Lung microvascular endothelial cell (primary cell): ENCODE measurements at places on chromosomes 2 and 18.

DNA sequence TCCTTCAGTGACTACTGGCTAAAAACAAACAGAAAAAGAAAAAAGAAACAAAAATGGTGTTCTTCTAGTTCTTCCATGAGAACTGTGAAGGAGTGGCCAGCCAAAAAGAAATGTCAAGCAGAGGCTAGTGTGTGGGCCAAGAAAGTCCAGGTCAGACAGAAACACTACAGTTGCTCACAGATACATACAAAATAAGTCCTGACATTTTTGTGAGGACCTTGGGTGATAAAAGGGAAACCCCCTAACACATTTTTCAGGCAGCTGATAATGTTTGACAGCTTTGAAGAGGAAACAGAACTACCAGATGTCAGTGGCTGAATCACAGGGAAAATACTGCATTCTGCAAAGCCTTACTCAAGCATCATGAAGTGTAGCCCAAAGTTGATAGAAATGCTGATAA lies 28.1 kb downstream of the ARHGAP25 start:
- DNase-seq, result peak; percentile 83

- DNase-seq, result no peak
Observed at GRCh38 chr18:58217052-58217451, 173.0 kb downstream of the NEDD4L start.

GRCh38 chr2:63189026-63189425 lies 138.4 kb downstream of the OTX1 start:
- DNase-seq, result peak; percentile 54

DNA sequence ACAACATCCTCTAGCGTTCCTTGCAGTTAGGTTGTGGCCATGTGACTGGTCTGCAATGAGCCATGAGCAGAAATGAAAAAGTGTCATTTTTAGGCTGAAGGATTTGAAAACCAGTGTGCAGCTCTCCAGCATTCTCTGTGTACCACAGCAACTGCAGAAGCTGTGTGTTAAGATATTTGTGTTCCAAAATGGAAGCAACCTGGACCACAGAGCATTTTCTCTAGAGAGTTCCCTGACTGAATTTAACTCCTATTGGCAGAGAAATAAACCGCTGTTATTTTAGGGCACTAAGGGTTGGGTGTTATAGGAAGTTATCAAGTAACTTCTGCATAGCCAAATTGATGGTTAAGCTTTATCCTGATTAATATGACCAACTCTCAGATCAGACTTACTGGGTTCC lies 257.2 kb upstream of the THUMPD2 start:
- no peak for DNase-seq

DNA sequence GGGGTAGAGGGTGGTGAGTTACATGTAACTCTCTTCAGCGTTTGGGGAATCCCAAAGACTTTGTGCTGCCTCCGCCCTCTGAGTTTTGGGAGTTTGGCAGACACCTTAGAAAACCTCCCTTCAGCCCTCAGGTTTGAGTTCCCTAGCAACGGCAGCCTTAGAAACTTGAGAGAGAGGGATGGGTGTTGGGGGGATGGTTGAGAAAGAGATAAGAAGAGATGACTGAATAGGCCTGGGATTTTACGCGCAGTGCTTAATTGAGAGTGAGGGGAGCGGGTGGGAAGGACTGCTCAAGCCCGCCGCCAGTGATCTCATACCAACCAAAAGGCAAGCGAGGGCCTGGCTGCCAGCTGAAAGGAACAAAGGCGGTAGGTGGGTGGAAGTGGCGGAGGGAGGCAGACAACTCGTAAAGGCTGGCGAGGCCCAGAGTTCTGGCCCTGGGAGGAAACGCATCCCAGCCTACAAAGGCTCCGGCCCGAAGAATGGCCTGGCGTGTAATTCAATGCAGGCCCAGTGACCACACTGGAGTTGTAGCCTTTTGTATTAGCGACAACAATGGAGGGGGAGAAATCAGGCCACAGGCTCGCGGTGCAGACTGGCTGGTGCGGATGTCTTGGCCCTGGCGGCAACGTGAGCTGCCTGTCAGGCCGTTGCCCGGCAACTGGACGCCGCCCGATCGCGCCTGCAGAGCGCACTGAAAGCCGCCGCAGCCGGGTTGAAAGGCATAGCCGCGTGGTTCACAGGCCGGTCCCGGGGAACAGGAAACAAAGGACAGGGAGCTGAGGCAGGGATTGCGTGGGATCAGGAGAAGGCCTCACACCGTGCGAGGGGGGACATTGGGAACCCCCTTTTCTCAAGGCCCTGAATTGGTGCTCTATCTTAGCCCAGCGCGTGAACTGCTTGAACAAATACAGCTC lies 39.9 kb upstream of the DARS1 start:
- DNase-seq, result peak; percentile 49

DNA sequence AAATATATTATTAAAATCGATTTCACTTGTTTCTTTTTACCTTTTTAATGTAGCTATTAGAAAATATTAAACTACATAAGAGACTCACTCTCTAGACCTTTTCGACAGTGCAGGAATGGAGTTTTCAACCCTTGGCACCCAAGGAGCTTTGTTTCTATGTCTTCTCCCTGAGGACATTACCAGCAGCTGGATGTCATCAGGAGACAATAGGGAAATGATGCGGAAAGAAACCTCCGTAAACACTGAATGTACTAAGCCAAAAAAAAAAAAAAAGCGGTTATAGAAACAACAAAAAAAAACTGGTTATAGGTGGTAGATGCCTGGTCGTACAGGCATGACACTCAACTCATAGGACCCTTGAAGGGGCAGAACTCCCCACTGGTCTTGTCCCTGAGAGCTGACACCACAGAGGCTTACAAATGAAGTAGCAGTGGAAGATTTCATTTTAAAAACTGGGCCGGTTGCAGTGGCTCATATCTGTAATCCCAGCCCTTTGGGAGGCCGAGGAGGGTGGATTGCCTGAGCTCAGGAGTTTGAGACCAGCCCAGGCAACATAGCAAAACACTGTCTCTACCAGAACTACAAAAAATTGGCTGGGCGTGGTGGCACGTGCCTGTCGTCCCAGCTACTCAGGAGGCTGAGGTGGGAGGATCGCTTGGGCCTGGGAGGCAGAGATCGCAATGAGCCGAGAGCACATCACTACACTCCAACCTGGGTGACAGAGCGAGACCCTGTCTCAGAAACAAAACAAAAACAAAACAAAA lies 23.8 kb downstream of the THAP4 start:
- DNase-seq, result no peak

- no peak for DNase-seq
Observed at GRCh38 chr2:219414857-219415256, 3.3 kb upstream of the DES start.

- no peak for DNase-seq
Observed at GRCh38 chr18:75045272-75045671, 163.7 kb downstream of the PTGR3 start.

DNA sequence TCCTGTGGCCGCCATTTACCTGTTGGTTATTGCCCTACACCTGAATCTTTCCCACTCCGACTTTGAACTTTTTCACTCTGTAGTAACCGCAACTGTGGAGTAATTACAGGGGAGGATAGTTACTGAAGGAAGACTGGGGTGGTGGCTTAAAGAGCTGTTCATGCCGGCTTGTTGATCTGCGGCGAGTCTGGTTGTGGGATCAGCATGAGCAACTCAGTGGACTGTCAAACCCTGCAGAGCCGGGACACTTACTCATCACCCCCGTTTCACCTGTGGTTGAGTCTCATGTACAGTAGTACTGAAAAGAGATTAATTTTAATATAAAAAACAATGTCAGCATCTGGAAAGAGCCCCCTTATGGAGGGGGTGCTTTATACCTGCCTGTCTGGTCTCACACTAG lies 2.1 kb downstream of the ASB1 start:
- DNase-seq, result no peak

DNA sequence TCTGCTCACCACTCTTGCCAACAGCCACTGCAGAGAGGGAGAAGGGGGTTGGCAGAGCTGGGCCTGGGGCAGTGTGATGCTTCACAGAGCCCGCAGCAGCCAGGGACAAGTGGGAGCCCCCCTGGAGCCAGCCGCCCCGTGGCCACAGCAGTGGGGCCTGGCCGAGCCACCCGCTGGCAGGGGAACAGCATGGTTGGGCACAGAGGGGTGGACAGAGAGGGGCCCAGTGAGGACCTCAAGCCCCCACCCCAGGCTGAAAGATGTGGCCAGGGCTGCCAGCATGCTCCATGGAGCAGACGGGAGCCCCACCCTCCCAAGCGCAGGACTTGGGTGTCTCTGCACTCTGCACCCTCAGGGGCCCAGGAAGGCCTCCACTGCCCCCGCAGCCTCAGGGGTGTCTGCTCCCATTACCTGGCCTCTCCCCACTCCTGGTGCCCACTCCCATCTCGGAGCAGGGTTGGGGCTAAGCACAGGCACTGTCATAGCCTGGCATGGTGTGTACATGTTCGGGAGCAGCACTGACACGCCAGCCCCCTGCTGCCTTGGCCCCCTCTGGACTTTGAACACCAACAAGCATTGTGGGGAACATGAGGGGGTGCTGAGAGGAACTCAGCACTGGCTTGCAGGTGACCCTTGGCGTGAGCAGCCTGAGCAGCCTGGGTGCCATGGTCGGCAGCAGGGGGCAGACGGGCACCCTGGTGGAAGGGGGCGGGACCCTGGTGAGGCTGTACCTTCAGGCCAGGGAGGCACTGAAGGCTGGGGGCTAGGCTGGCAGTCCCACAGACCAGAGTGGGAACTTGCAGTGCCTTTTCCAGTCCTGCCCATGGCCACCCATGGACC lies 279.6 kb upstream of the CYP26B1 start:
- DNase-seq, result no peak

DNA sequence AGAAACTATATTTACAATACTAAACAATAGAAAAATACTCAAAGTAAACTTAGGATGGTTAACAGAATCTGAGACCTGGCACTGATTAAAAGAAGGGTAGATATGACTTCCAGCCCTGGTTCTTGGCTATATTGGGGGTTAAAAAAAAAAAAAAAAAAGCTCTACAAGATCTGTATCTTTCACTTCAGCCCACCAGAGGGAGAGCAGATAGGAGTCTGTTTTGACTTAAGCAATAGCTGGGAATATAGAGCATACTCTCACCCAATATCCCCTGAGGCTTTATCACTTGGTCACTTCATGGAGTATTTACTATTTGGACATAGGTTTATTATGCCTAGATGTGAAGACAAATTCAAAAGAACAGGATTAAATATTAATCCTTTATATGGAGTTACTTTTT lies 598.9 kb upstream of the LINC00305 start:
- no peak for DNase-seq

- no peak for DNase-seq
Observed at GRCh38 chr2:205984381-205984780, 101.6 kb downstream of the INO80D start.

GRCh38 chr2:28488858-28489575 lies 6.8 kb upstream of the PLB1 start:
- no peak for DNase-seq

DNA sequence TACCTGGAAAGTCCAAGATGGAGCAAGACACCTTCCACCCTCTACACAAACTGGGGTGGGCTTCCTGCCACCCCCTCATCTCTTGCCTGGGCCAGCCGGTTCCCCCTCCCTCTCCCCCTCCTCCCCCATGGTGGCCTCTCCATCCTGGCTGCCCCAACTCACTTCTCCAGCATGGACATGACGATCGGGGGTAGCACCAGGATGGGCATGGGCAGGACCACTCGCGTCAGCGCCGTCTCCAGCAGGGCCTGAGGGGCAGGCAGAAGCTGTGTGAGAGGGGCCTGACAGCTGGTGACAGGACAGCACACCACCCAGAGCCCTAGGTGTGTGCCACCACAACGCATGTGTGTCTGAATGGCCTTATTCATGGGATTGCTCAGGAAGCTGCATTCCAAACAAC lies 51.0 kb downstream of the EMX1 start:
- DNase-seq, result no peak

DNA sequence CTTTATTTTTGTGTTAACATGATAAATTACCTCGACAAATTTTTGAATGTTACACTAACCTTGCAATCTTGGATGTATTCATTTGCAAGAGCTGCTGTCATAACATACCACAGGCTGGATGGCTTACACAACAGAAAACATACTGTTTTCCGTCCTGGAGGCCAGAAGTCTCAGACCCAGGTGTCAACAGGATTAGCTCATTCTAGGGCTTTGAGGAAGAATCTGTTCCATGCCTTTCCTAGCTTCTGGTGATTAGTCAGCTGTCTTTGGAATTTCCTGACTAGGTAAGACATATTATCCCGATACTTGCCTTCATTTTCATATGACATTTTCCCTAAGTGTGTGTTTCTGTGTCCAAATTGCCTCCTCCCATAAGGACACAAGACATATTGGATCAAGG lies 188.6 kb upstream of the CDH19 start:
- DNase-seq, result no peak

GRCh38 chr2:48504647-48505327 lies 25.2 kb upstream of the STON1 start:
- DNase-seq, result no peak

DNA sequence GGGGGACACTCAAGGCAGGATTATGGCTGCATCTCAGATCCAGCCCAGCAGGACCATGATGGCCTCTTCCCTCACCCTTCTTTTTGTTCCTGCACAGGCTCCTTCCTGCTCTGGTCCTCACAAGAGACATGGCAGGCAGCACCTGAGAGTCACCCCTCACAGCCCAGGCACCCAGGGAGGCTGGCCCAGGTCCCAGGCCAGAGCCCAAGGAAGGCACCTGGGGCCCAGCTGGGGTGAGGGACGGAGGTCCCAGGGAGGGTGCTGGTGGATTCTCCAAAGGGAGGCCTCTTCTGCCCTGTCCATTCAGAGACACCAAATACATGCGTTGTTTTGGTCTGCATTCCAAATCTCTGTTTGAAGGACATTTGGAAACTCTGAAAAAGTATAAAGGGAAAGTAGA lies 285.4 kb upstream of the HS6ST1 start:
- no peak for DNase-seq

GRCh38 chr2:149899390-149899789 lies 311.8 kb upstream of the MMADHC start:
- no peak for DNase-seq

DNA sequence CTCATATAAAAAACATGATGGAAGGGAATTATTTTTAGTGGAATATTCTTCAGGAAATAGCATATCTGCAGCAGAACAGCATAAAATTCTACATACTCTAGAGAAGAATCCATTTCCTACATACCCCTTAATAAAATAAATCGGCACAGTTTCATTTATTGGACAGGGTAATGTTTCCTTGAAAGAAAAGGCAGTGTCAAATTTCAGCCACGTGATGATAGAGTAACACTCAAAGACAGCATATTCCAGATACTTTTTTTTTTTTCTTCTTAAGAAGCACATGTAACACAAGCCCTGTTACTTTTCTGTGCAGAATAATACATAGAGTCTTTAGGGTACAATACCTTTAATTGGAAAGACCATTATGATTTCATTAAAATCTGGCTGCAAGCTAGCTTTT lies 204.4 kb downstream of the SRBD1 start:
- DNase-seq, result peak; percentile 28

GRCh38 chr2:19225931-19226330 lies 132.5 kb downstream of the OSR1 start:
- DNase-seq, result no peak

DNA sequence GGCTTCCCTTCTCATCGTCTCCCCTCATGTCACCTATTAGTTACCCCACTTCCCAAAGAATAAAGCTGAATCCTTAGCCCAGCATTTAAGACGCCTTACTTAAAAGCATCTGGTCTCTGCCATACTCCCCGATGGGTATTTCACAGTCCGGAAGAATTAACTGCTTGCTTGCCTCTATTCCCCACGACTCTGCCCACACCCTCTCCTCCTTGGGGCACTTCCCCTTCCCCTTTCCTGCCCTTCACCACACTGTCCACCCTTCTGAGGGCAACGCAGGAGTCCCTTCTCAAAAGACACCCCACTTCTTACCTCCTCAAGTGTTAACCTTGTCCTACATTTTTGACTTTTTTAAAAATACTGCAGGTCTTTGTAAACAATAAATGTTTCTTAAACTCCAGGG lies 60.1 kb upstream of the RMP24 start:
- DNase-seq, result no peak

- peak; percentile 77 for DNase-seq
Observed at GRCh38 chr2:135694711-135695110, 46.9 kb upstream of the UBXN4 start.

GRCh38 chr2:176856683-176857082 lies 355.9 kb upstream of the HNRNPA3 start:
- DNase-seq, result no peak
